Ascending aorta (tissue), 2 donors: ENCODE measurements at places on chromosomes 1 and 21. TPM values are rescaled to one million over a fixed set of nuclear protein-coding genes. Genes with fewer than 3 reads are reported as not detected.
A peak's percentile ranks its signal among the peaks of the same experiment; 100 is the strongest.

Gene KRTAP12-2
- total RNA-seq = not detected

- DNase-seq = no peak
These were observed 103.0 kb downstream of the ZSCAN20 start for GRCh38 chr1:33575324-33575879.

GRCh38 chr1:81660286-81660685 lies 140.4 kb upstream of the ADGRL2 start:
- DNase-seq = no peak

- peak; percentile 51 for DNase-seq
These were observed 158.7 kb upstream of the EDN2 start for GRCh38 chr1:41642922-41643821.

DNA sequence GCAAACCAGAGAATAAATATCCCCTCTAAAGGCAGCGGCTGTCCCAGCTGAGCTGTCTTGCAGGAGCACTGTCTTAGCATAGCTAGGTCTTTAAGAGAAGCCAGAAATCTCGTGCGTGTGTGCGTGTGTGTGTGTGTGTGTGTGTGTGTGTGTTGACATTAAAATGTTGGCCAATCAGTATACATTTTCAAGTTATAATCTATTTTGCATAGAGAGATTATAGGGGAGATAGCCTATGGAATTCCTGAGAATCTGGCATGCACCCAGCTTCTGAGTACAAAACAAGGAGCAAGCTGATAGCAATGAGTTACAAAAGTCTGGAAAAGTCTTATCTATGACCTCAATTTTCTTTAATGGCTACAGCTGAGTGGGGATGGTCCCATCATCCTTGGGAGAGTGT lies 17.7 kb downstream of the METTL13 start:
- no peak for DNase-seq

Gene MYBPHL
- not detected for total RNA-seq

- no peak for DNase-seq
These were observed 48.8 kb downstream of the H3-3A start for GRCh38 chr1:226111098-226111882.

Gene CD1D
- not detected for total RNA-seq

- no peak for DNase-seq
These were observed 1.6 kb downstream of the ELF3 start for GRCh38 chr1:202011994-202012393.

DNA sequence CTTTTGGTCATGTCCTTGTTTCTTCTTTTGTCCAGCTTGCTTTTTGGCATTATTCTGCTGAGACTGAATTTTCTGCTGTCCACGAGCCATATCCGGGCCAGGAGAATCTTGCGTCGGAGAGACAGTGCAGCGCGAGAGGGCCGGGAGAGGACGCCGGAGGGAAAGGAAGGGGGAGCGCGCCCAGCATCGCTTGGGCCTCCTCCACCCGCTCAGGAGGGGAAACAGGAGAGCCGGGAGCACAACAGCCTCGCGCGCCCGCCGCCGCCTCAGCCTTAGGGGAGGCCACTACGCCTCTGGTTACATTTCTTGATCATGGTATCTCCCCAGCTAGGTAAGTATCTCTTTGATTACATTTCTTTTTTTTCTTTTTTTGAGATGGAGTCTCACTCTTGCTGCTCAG lies 7.4 kb upstream of the DEGS1 start:
- no peak for DNase-seq

DNA sequence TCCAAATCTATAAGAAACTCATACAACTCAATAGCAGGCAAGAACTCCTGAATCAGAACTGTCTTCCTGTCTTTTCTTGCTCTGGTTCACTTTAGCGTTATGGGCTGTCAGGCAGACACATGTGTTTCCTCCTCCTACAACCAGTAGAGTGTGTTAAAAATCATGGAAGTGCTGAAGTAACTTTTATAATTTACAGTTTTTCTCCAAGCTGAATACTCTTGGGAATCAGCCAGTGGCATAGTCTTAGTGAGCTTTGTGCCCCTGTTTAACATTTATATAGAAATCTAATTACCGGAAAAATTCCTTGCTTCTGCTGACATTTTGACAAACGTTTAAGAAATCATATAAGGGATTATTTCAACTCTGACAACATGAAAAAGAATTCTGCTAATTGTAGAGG lies 113.1 kb upstream of the RGS18 start:
- DNase-seq = no peak

GRCh38 chr1:75233302-75233929 lies 99.2 kb downstream of the LHX8 start:
- DNase-seq = no peak

GRCh38 chr1:14810595-14811361 lies 212.3 kb downstream of the KAZN start:
- no peak for DNase-seq

Gene MMP23B
- total RNA-seq = 71.3 TPM

DNA sequence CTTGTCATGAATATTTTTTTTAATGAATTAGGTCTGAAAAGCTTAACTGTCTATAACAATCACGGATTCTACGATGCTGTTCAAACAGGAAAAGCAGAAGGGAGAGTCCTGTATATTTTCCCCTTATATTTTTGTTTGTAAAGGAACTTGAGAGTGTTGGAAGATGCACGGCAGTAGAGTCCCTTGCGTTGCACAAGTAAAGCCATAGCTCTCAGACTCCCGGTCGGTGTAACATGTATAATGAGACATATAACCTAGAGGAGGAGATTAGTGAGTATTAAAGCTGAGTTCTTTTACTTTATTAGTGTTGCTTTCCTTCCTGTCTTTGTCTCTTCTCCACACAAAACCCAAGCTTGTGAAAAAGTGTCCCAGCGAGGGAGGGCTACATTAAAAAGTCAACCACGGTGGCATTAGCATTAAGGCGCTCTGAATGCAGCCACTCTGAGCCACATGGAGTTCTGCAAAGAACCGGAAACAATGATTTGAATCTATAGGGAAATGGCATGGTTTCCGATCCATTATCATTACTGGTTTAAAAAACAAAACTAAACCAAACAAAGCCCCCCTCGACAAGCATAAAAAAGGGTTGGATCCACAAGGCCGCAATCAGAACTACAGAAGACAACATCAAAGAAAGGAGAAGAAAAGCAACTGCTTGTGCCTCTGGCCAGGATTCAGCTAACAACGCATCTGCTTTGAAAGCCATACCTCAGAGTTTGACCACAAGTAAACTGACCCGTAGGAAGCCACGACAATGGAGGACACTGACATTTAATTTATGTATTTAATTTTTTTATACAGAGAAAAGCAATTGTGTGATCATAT lies 356.8 kb downstream of the LMO4 start:
- no peak for DNase-seq

Gene ZC3H12A
- total RNA-seq = 12.8 TPM

Gene RXRG
- not detected for total RNA-seq

Gene THAP3
- total RNA-seq = 9.3 TPM

Gene OLFML2B
- total RNA-seq = 79.7 TPM

DNA sequence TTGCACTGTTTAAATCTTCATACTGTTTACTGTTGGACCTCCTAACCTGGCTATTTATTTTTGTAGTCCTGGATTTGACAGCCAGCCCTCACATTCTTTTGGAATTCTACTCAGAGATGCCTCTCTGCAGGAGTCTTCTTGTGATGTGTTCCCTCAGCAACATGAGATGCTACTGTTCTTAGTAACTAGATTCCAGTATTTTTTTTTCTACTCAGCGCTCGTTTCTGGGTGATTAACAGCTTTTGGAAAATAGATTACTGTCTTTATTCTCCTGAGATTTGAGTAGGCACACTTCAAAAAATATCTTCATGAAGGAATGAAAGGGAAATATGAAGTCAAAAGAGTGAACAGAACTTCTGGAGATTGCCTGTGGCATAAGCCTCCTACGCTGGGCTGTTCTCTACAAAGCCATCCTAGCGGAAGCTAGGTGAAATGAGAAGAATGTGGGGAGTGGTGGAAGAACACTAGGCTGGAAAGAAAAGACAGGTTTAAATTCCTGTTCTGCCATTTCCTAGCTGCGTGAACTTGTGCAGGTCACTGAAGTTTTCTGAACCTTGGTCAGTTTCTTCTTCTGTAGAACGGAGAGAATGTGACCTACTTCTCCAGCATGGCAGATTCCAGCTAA lies 75.9 kb downstream of the LRRC8C start:
- DNase-seq = no peak
